ENCODE measurements at places on chromosomes 2 and 18.

DNA sequence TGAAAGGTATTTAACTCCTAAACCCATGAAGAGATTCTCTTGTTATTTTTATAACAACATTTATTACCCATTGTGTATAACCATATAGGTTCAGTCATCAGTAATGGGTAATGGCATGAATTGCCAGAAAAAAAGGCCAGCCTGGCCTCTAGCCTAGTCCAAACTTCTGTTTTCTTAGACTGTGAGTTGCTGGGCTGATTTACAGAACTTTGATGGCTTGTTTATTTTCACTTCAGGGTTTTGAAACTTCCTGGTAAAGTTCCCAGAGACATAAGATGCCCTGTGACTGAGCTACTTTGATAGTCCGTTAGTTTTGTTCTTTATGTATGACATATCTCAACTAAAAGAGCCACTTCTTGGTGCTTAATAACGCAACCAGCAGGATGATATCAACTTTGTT, 164.8 kb downstream of the METTL4 start:
- no peak for DNase-seq

GRCh38 chr2:44100351-44100750, 68.3 kb upstream of the PPM1B start:
- DNase-seq = no peak

DNA sequence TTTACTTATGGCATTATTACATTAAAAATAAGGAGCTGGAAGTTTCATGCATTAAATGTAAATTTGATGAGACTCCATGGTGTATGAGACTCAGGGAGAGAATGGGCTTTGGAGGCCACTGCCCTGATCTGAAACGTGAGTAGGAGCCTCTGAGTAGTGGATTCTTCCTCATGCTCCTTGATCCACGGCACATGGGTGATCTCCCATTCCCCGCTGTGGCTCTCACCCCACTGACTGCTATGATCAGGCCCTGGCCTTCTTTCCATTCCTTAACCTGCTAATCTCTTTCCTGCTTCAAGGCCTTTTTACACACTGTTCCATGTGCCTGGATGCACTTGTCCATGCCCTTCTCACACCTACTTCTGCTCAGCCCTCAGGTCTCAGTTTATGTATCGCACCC, 68.4 kb downstream of the SMAD7 start:
- no peak for DNase-seq

- DNase-seq = no peak
Measured at GRCh38 chr2:74111380-74111779, 36.3 kb downstream of the BOLA3 start.

GRCh38 chr18:68035774-68036522, 519.4 kb upstream of the DSEL start:
- no peak for DNase-seq

- DNase-seq = no peak
Measured at GRCh38 chr2:144592500-144593256, 72.8 kb upstream of the ZEB2 start.

- DNase-seq = no peak
Measured at GRCh38 chr2:189253836-189254235, 74.3 kb upstream of the COL5A2 start.

DNA sequence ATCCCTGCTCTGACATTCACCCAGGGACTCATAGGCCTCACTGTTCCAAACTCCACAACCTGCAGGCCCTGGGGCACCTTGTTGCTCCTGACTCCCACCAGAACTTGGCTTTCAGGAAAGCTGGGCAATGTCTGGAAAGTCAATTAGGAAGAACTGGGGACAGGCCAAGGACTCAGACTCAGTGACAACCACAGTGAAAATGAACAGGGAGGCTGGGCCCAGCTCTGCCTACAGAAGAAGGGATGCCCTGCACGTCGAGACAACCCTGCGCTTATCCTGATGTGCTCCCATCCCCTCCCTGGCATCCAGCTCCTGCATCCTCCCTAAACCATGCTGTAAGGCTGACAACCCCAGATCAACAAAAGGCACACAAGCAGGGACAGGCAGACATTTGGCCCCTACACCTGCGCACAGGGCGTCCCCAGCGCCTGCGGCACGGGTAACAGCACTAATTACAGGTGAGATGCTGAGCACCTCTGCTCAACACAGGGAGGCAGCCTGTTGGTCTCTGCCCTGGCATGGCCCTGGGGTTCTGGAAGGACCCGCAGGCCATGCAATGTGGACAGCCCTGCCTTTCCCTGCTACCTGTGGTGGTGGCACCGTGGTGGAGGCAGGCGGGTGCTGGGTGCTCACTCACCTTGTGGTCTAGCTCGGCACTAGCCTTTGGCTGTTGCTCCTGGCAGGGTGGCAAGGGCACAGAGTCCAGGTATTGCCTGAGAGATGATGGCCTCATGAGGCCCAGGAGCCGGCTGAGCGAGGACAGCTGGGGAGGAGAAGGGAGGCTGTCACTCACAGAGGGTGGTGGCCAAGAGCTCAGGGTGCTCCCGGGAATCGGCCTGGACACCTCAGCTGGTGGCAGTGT, 23.6 kb upstream of the SEMA4C start:
- DNase-seq = no peak

DNA sequence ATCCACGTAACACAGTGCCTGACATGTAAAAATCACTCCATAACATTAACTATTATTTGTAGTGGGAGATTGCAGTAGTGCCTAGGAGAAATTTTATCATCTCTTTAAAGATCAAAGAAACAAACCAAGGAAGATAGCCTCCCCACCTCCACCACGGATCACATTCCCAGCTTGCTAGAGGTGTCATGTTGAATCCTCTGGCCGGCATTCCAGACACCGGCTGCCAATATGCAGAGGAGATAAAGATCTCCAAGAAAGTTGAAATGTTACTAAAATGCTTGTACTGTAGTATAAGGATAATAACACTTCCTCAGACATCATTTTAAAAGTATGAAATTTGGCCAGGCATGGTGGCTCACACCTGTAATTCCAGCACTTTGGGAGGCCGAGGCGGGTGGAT, 6.1 kb upstream of the ATG16L1 start:
- DNase-seq = no peak

DNA sequence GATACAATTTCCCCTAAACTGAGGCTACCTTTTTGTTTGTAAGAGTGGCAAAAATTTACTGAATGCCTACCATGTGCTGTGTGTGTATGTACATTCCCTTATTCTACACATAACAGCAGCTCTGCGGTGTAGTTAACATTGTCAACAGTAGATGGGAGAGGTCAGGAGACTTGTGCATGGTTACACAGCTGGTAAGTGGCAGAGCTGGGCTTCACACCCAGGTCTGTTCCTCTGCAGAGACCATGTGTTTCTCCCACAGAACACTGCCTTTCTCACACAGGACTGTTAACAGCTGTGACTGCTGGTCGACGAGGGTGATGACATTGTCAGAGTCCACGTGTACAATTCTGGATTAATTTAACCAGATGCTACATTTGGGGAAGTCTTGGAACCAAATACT, 49.1 kb downstream of the EML6 start:
- no peak for DNase-seq

GRCh38 chr2:43050866-43051265, 175.5 kb downstream of the ZFP36L2 start:
- DNase-seq = no peak

DNA sequence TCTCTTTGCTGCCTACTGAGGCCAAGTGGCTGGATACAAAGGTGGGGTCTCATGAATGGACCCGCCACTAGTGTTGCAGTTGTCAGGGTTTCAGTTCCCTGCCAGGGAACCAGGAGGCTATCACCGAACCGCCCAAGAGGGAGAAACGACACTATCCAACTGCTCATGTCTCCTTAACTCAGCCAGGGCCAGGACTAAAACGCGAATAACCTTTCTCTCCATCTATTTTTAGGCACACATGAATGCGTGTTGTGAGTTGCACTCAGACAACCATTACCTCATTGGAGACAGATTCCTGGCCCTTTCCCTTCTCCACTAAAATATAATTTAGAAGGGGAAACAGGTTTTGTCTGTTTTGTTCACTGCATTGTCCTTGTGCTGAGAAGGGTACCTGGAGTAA, 559.5 kb downstream of the SOCS6 start:
- DNase-seq = no peak

DNA sequence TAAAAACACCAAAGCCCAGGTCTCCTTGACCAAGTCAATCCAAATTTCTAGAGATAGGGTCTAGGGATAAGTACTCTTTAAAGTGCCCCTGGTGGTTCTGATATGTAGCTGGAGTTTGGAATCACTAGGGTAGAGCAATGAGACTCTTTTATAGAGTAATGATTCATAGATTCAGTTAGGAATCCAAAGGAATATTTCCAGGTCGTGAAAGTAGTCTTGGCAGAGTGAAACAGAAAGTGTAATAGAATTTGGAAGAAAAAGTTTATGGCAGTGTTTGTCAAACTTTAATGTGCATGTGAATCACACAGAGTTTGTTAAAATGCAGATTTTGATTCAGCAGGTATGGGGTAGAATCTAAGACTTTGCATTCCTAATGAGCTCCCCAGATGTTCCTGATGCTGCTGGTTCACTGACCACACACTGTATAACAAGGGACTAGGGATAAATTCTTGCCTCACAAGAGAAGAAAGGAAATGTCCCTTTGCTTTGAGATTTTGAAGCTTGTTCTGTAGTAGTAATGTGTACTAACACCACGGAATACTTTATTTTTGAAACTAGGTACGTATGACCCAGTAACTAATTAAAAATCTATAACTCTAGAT, 1.8 kb downstream of the UPP2 start:
- DNase-seq = no peak

DNA sequence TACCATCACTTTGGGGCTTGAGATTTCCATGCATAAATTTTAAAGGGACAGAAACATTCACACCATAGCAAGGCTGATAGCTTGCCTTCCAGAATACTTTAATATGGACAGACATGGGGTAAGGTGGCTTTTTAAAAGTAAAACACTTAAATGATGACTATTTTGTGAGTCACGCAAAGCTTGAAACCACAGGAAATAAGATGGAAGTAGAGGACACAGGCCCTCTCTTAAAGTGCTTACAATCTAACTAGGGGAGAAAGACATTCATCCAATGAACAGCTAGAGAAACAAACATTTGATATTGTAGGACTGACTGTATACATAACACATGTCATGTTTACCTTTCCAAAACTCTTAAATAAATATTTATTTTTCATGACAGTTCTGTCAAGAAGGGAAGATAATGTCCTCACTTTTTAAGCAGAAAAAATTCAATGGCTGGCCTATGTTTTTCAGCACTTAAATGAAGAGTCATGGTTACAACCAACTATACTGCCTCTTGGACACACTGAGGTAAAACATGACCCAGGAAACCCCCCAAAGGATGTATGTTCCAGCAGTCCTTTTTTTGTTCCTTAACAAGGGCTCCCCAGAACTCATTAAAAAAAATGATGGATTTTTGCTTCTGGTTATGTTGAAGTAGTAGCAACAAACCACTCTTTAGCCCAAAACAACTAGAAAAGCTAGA, 120.0 kb upstream of the RBMS1 start:
- no peak for DNase-seq

Data from stimulated activated CD8-positive, alpha-beta memory T cell treated with anti-CD3 and anti-CD28 coated beads, Interleukin-7, amount 100 ng/mL, for 4 hours (primary cell).